CD4-positive, alpha-beta T cell (primary cell): ENCODE measurements at places on chromosomes 13 and 19.

- no peak for DNase-seq
These were observed 1058.2 kb downstream of the PCDH9 start for GRCh38 chr13:66171920-66172319.

DNA sequence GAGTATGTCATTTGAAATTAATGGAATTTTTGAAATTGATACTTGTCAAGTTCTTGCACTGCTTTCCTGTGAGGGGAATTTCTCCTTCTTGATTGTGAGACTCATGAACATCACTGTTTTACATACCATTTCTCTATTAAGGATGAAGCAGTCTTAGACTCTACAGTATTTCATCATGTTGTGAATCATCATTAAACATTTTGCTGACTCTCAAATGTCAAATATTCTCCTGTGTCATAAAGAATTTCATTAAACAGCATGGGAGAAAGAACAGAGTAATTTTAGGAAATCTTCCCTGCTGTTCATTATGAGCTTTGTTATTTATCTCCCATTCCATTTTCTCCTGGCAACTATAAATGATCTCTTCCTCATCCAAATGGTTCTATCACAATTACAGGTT is 729.0 kb downstream of the PCDH9 start:
- DNase-seq: no peak

DNA sequence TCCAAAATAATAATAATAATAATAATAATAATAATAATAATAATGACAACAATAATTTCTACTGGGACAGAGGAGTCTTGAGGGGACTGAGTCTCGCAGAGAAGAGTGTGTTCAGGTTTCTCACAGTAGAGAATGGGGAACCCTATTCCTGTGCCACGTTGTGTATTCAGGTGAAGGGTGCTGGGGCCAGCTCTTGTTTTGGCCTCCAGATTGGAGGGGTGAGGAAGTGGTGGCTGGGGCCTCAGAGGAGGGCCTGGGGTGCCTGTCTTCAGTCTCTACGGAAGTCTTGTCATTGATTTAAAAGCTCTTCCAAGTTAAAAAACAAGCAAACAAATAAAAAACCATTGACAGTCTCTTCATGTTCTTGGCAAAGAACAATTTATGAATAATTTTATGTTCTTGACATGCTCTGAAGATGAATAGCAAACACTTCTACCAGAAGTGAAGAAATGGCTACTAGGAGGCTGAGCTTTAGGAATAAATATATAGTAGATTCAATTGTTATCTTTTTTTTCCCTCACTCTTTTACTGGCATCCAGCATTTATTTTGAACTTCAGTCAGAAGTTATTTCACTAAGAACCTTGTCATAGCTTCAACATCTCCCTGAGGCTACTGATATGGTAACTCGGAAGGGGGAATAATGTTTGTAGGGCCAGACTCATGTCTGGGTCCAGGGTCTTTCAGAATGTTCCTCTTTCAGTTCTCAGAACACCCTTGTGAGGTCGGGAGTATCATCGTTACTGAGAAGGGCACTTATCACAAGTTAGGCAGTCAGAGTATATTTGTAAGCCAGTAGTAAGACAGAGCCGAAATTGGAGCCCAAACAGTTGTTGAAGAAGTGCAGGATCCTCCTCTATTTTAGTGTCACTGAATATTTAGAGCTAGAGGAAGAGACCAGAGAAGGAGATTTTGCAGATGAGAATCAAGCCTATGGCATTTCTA is 13.1 kb downstream of the LRCH1 start:
- no peak for DNase-seq

- DNase-seq: no peak
These were observed 37.4 kb upstream of the C13orf46 start for GRCh38 chr13:114011226-114011625.

- no peak for DNase-seq
These were observed 20.3 kb downstream of the INTS6 start for GRCh38 chr13:51432576-51432975.
